ENCODE measurements at places on chromosomes 3 and 15. TPM values are rescaled to one million over a fixed set of nuclear protein-coding genes. Genes with fewer than 3 reads are reported as not detected.
A peak's percentile ranks its signal among the peaks of the same experiment; 100 is the strongest.

DNA sequence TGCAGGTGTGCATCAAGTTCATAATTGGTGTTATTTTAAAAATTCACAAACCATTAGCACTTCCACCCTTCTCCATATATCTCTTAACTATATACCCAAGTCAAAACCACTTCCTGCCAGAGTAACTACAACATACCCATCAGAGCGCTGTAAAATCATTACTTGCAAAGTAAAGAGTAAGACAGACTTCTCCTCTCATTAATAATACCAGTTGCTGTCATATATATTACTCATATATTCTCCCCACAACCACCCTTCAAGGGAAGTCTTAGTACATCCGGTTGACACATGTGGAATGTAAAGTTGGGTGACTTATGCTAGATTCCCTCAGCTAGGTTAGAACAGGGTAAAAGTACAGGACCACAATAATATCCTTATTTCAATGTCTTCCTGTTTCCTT is 5.6 kb downstream of the TERC start:
- DNase-seq, result no peak

GRCh38 chr15:95291898-95292472 is 1038.5 kb upstream of the NR2F2 start:
- no peak for DNase-seq

DNA sequence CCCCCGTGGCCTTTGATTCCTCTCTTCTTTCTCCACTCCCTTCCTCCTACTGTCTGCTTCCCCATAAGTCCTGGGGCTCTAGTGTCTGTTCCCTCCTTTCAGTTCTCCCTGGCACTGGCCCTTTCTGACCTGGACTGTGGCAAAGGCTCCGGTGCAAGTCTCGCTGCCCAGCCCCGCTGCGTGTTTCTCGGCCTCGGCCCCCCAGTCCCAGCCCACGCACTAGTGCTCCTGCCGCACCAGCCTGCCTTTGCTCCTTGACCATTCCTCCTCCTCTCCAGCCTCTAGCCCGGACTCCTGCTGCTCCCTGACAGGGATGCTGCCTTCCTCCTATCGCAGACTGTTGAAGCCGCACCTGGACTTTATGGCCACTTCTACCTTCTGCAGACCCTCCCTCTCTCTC is 2.1 kb downstream of the TM6SF1 start:
- no peak for DNase-seq

- no peak for DNase-seq
These were observed 204.0 kb downstream of the OSBPL10 start for GRCh38 chr3:31777092-31777491.

- DNase-seq, result no peak
These were observed 164.8 kb upstream of the NUDT16 start for GRCh38 chr3:131216801-131217200.

- no peak for DNase-seq
These were observed 122.9 kb upstream of the TLE3 start for GRCh38 chr15:70220490-70221096.

GRCh38 chr15:101141926-101142527 is 109.8 kb downstream of the CHSY1 start:
- DNase-seq, result no peak

GRCh38 chr3:38980938-38981337 is 70.8 kb downstream of the SCN11A start:
- DNase-seq, result no peak

- DNase-seq, result no peak
These were observed 939 bp upstream of the ULK3 start for GRCh38 chr15:74843891-74844299.

DNA sequence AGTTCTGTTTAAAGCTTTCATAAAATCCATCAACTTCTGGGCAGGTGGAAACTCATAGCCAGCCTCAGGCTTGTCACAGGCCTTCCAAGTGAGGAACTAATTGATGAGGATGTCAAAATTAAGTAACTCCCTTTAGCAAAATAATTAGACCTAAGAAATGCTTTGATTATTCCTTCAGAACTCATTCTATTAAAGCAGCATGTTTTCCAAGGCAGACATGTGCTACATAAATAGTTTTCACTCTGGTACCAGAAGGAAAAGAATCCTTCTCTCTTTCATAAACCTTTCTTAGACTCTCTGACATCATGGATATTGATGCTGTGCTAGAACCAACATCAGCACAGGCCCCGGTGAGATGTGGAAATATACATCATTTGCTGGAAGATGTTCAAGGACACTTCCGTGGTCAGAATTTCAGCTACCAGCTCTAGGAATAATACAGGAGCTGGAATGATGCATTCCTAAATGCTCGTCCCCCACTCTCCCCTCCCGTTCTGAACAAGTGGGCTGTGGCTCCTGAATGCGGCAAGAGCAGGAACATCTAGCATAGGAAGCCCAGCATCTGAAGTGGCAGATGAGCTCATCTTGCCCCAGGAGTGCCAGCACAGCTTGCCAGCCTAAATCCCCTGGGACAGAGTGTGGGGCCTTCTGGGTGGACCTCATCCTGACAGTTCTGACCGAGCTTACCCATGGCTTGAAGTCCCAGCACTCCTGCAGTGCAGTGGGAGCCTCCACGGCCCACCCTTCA is 82.4 kb downstream of the WWTR1 start:
- DNase-seq, result no peak

DNA sequence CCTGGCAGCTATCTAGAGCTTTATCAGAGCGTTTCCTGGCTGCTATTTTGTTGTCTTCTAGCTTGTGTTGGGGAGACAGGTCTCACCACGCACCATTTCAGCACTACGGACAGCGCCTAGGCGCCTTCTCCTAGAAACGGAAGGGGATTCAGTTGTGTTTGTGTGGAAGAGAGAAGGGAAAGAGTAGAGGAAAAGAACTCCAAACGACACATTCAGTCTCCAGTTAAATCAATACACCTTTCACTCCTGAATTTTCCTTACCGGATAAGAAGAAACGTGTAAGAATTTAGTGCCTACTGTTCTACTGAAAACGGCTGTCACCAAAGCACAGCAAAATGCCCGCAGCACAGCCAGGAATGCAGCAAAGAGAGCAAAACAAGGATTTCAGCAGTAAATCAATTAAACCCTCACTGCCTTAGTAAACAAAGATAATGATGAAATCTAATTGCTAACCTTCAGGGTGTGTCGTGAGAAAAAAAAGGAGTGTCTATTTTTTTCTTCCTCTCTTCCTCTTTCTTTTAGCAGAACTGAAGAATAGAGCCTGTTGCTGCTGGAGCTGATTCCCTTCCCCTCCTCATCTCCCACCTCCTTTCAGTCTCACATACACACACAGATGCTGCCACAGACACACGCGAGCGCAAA is 412 bp upstream of the CTXN2 start:
- DNase-seq, result peak; percentile 74

GRCh38 chr3:9808345-9809037 is 1.6 kb upstream of the TTLL3 start:
- DNase-seq, result no peak

- no peak for DNase-seq
These were observed 8.4 kb downstream of the MED12L start for GRCh38 chr3:151093905-151094304.

DNA sequence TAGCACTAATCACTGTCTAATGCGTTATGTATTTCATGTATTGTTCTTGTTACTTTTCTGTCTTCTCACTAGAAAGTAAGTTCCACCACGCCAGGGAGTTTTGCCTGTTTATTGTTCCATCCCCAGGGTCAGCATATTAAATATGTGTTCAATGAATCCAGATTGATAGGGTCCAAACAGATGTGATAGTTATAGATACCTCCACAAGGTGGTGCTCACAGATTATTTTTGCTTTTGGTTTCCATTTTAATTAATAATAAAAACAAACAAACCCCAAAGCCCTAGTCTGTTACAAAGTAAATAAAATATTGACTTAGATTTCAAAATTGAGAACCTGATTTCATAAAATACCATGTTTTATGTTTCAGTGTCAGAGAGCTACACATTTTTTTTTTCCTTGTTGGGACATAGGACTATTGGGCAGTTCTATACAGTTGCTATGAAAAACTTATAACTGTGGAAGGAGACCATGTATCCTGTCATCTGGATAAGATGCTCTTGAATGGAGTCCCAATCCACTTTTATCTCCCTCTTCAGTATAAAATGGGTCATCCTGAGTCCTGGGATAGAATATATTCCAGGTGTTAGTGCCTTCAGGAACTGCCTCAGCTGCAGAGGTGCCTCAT is 12.4 kb downstream of the OTOL1 start:
- DNase-seq, result no peak

DNA sequence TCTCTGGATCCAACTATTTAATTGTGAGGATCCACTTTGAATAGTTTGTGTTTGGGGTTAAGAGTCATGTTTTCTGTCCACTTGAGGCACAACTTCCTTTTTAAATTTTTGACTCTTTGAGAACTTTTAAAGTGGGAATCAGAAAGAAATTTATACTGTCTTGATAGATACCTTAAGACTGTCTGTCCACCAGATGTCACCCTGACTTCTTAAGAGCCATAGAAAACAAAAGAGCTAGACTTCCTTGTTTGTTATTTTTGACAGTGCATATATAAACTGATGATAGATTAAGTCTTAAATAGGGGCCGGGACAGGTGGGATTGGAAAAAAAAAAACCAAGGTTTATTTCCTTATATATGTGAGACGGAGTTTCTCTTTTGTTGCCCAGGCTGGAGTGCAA is 52.1 kb upstream of the WDR72 start:
- DNase-seq, result no peak

Gene CCR8
- polyA plus RNA-seq, result not detected

Gene PLCB2
- polyA plus RNA-seq, result 10.1 TPM

Gene NR2E3
- 0.59 TPM for polyA plus RNA-seq

Gene IL5RA
- 3.3 TPM for polyA plus RNA-seq

Gene DAZL
- not detected for polyA plus RNA-seq

Gene LRTM1
- polyA plus RNA-seq, result 0.13 TPM

Gene TRIM42
- polyA plus RNA-seq, result not detected

Gene PRTG
- polyA plus RNA-seq, result 8.1 TPM

Gene DUOX2
- 0.28 TPM for polyA plus RNA-seq

Data from right lung (tissue), 10 donors.